ENCODE measurements at places on chromosomes 16 and 17.

DNA sequence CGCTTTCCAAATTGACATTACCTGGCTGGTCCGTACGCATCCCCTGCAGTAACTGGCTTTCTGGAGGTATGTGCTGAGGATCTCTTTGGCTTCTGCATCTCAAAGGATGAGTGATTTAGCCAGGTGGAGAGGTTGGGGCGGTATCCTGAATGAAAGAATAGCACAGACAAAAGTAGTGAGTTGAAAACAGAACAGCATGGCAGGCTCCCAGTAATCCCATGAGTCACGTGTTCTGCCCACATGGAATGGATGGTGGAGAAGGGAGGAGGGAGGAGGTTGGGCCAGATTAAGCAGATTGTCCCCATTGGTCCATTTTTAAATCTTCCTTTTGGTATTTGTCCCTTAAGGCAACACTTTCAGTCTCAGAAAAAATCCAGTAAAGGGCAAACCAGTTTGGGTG lies 176.0 kb downstream of the WWOX start:
- no peak for DNase-seq

- no peak for DNase-seq
Measured at GRCh38 chr17:33021731-33022408, 30.2 kb downstream of the SPACA3 start.

GRCh38 chr17:74153821-74154430 lies 49.6 kb upstream of the RPL38 start:
- no peak for DNase-seq

GRCh38 chr17:79135011-79135410 lies 60.4 kb downstream of the ENGASE start:
- DNase-seq = no peak

GRCh38 chr17:76079956-76080767 lies 1.2 kb downstream of the ZACN start:
- peak; percentile 65 for DNase-seq

GRCh38 chr17:38751808-38752307 lies 683 bp upstream of the PSMB3 start:
- peak; percentile 92 for DNase-seq

- DNase-seq = no peak
Measured at GRCh38 chr16:19044769-19045168, 22.6 kb upstream of the COQ7 start.

GRCh38 chr16:11405331-11406176 lies 60.3 kb downstream of the RMI2 start:
- no peak for DNase-seq

DNA sequence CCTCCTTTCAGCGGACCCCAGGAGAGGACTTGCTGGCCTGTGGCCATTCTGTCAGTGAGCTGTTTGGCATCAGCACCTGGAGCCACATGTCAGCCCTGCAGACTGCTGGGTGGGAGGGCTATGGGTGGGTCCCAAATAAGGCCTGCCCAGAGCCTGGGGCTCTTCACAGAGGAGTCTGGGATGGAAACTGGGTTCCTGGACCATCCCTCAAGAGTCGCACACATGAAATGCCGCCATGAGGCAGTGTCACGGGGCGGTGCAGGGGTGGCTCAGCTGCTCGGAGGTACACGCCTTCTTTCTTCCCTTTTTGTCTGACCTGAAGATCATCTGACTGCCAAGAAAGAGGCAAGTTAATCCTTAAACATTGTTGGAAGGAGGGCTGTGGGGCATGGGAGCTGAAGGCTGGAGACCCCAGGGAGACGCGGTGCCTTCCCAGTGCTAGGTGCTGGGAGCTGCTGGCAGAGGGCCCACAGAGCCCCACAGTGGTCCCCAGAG lies 14.8 kb downstream of the MPRIP start:
- no peak for DNase-seq

Measured in right kidney (tissue), 9 donors.